Mesenteric fat pad (tissue), 1 donor: ENCODE measurements at places on chromosomes 7 and 10. TPM values are rescaled to one million over a fixed set of nuclear protein-coding genes. Genes with fewer than 3 reads are reported as not detected.

Gene NET1
- total RNA-seq, result 164 TPM

Gene CELF2
- 93.9 TPM for total RNA-seq

Gene AS3MT
- total RNA-seq, result 2.1 TPM

Gene COL26A1
- total RNA-seq, result not detected

Gene CNPY1
- not detected for total RNA-seq

Gene FRG2B
- not detected for total RNA-seq

Gene ANKRD1
- 1.6 TPM for total RNA-seq

Gene AKR1E2
- 9.2 TPM for total RNA-seq

Gene TAS2R3
- 0.61 TPM for total RNA-seq

Gene MGMT
- total RNA-seq, result 15.8 TPM

Gene GIMAP8
- total RNA-seq, result 22.0 TPM

Gene BAIAP2L1
- 4.6 TPM for total RNA-seq

Gene PGAM2
- not detected for total RNA-seq

Gene CYP2C9
- total RNA-seq, result 0.51 TPM

- DNase-seq, result peak; percentile 81
These were observed 53.9 kb downstream of the SYPL1 start for GRCh38 chr7:106057962-106058927.

GRCh38 chr10:91597197-91597881 lies 35.5 kb downstream of the PPP1R3C start:
- DNase-seq, result no peak

GRCh38 chr7:16647435-16647960 lies 1.5 kb downstream of the BZW2 start:
- DNase-seq, result no peak

DNA sequence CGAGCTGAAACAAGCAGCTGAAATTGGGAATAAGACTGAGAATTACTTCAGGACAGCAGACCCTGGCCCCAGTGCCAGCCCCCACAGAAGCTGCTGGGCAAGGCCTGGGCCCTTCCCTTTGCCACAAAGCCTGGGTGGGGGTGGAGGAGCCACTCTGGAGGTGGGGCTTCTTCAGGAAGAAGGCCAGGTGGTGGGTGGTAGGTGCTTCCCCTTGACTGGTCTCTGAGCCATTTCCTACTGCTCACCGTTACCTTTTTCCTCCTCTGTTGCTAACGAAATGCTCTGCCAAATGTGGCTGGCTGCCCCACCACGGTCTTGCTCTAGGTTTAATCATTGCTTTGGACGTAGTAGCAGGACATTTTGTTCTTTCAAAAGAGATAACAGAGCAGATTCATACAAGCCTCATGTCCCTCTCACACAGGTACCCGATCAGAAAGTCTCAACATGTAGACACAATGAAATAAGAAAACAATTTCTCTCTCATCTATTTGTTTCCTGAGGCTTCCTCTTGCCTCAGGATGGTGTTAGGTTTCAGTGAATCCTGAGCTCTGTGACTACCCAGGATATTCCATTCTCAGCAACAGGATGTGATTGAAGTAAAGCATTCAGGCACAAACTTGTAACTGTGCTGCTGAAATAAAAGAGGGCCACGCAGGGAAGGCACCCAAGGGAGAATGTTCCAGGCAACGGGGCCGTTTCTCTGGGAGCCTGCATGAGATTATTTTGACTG lies 66.5 kb downstream of the WDR11 start:
- DNase-seq, result no peak

- DNase-seq, result no peak
These were observed 157.3 kb downstream of the SND1 start for GRCh38 chr7:127809261-127809702.

- DNase-seq, result no peak
These were observed 309.4 kb downstream of the AUTS2 start for GRCh38 chr7:69907720-69908119.

- no peak for DNase-seq
These were observed 127.9 kb upstream of the SEM1 start for GRCh38 chr7:96837593-96837992.

- no peak for DNase-seq
These were observed 795.3 kb upstream of the CELF2 start for GRCh38 chr10:10222304-10222841.

- DNase-seq, result peak; percentile 18
These were observed 52.0 kb upstream of the STEAP1B start for GRCh38 chr7:22551768-22552513.

DNA sequence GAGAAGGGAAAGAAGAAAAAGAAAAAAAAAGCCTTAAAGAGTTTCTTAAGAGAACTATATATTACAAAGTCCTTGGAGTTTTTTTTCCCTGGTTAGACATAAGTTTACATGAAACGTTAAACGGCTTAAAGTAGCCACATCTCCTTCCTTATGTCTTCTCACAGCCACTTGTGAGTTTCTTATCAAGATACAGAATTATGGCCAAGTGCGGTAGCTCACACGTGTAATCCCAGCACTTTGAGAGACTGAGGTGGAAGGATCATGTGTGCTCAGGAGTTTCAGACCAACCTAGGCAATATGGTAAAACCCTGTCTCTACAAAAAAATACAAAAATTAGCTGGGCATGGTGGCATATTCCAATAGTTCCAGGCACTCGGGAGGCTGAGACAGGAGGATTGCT lies 54.3 kb downstream of the IKZF1 start:
- no peak for DNase-seq

GRCh38 chr7:2754086-2754485 lies 66.1 kb downstream of the AMZ1 start:
- no peak for DNase-seq

- DNase-seq, result no peak
These were observed 10.8 kb downstream of the LFNG start for GRCh38 chr7:2530071-2530987.

- no peak for DNase-seq
These were observed 45.1 kb downstream of the PIP4K2A start for GRCh38 chr10:22669163-22669711.

- no peak for DNase-seq
These were observed 45.5 kb downstream of the VOPP1 start for GRCh38 chr7:55526770-55527169.

DNA sequence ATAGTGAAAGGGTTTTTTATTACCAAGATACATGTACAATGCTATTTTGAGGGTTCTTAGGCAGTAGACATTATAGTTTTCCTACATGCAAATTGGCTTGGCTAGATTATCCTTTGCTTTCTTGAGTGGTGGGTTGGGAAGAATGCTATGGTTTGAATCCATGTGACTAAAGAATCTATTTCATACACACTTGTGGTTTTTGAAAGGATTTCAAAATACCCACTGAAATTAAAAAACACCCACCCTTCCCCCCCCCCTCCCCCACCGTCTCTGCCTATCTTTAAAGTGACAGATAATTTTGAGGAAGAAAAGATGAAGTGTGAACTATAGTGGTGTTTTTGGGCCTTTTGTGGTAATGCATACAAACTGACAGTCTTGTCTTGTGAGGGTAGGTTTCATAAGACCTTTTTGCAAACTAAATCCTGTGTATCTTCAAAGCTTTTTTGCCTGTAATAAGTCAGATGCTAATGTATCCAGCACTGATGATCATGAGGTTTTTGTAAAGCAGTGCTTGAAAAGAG lies 90.9 kb downstream of the TPST1 start:
- DNase-seq, result no peak

- no peak for DNase-seq
These were observed 92.3 kb upstream of the ZNF438 start for GRCh38 chr10:31123946-31124345.

DNA sequence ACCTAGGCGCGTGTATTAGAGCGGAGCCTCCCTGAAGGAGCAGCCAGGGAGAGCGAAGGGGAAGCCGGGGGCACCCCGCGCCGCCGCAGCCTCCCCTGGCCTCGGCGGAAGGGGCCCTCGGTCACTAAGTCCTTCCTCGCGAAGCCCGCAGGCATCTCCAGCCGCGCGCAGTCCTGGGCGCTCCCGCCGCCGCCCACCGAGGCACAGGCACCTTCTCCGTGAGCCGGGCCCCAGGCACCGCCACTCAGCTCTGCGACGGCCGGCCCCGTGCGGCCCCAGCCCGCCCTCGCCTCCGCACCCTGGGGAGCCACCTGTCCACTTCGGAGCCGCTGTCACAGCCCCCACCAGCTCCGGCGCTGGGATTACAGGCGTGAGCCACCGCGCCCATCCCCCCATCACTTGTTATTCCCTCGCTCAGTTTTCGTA lies 80.8 kb downstream of the ZNF467 start:
- DNase-seq, result no peak

- DNase-seq, result no peak
These were observed 12.0 kb downstream of the ZSCAN25 start for GRCh38 chr7:99628471-99629465.

DNA sequence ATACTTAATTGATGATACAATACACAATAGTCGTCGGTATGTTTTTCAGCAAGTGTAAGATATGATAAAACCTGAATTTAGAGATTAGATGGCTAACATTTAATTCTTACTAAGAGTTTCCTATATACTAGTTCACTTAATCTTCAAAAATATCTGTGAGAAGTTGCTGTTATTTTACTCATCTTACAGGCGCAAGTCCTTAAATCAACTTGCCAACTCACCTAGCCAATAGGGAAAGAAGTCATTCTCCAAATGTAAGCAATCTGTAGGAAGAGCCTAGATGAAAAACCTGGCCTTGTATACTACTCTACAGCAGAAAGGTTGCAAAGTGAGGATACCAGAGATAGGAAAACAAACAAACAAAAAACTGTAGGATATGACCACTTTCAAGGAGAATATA lies 10.6 kb downstream of the CD36 start:
- no peak for DNase-seq

- no peak for DNase-seq
These were observed 987.9 kb downstream of the KCNMA1 start for GRCh38 chr10:76649723-76650127.

GRCh38 chr10:42958142-42958868 lies 118.6 kb upstream of the RET start:
- DNase-seq, result peak; percentile 33

DNA sequence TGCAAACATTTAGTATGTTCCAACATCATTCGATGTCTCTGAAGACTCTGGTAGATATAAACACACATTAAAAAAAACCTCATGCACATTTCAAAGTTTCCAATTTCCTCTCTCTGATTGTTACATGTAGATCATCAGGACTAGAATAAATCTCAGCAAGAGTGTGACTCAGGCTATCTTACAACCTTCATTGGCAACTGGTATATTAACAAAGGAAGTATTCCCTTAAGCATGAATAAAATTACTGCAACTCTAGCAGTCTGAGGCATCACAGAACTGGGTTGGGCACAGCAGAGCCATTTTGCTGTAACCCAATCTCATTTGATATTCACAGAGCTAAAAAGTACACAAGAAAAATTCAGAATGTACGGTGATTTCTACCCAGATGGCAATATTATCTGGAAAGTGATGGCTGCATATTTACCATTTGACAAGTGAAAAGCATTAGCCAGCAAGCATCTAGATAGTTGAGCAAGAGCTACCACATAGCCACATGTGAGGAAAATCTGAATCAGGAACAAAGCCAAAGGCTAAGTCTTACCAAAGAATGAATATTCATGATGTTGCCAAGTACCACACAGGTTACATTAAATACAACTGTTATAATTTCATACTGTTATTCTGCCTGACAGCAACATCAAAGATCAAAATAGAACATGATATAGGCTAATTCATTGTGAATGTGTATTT lies 232.2 kb downstream of the CRPPA start:
- no peak for DNase-seq

GRCh38 chr7:84277628-84278224 lies 83.1 kb upstream of the SEMA3A start:
- DNase-seq, result no peak

- DNase-seq, result no peak
These were observed 214.1 kb downstream of the KLF6 start for GRCh38 chr10:3570855-3571266.

GRCh38 chr10:103852189-103852711 lies 3.1 kb downstream of the SH3PXD2A start:
- peak; percentile 82 for DNase-seq

- no peak for DNase-seq
These were observed 303.5 kb downstream of the SFMBT2 start for GRCh38 chr10:7107285-7107684.

GRCh38 chr10:79483299-79483698 lies 29.0 kb upstream of the EIF5AL1 start:
- no peak for DNase-seq

- no peak for DNase-seq
These were observed 71.1 kb upstream of the SLC39A12 start for GRCh38 chr10:17880601-17881000.

GRCh38 chr10:86034710-86035109 lies 331.9 kb downstream of the GRID1 start:
- DNase-seq, result no peak

- no peak for DNase-seq
These were observed 2.0 kb upstream of the LRRC4 start for GRCh38 chr7:128033246-128033645.

GRCh38 chr7:131501422-131501821 lies 55.0 kb downstream of the PODXL start:
- no peak for DNase-seq
